HFF-Myc (cell line): ENCODE measurements at places on chromosomes 2 and 18.

DNA sequence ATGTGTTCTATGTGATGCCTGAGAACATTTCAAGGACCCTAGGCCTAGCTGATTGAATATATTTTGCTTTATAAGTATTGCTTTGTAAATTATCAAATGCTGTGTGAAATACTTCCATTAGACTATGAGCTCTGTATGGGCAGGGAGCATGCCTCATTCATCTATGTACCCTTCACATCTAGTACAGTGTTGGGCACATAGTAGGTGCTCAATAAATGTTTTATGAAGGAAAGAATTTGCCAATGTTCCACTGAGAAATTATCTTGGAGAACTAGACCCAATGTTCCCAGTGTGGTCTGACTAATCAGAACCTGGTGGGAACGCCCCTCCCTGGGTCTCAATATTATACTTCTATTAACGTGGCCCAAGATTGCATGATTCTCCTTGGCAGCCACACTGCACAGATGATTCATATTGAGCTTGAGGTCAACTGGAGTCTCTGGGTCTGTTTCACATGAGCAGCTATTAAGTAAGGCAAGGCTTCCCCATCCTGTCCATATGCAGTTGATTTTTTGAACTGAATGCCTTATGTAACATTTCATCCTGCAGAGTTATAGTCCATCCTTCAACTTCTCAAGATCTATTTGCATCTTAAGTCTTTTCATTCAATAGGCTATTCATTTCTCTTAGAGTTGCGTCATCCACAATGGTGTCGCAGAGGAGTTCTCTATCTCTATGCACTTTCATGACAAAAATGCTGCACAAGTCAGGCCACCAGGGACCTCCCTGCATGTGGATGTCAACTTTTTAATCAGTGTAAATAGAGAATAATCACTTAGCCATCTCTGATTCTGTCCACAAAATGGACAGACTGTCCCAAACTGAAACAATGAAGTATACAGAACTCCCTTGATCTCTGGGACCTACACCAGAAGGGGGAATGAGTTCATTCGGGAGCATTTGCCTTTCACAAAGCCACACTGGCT lies 257.6 kb downstream of the CYP26B1 start:
- DNase-seq = peak; percentile 69

DNA sequence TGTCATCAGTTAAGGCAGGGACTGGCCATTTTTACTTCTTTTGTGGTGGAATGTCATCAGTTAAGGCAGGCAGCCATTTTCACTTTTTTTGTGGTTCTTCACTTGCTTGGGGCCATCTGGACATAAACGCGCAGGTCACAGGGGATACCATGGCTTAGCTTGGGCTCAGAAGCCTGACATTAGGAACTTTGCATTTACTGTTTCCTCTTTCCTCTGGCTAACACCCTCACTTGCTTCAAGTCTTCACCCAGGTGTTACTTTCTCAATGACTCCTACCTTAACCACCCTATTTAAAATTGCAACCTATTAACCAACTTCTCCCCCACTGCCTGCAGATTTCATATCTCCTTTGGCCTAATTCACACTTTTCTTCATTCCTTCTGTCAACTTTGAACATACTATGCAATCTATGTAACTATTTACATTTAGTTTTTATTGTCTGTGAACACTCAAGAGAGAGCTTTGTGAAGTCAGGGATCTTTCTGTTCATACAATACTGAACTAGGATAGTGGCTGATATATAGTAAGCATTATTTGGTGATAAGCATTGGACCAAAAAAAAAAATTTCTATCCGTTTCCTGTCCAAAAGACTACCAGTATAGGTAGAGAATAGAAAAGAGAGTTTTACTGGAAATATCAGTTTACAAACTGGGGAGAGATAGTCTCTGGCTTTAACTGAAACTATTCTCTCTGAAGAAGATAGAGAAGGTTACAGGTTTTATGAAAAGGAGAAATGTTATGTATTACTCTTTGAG lies 600.1 kb upstream of the ZNF804A start:
- no peak for DNase-seq

- no peak for DNase-seq
Measured at GRCh38 chr2:120973196-120973595, 237.5 kb downstream of the GLI2 start.

DNA sequence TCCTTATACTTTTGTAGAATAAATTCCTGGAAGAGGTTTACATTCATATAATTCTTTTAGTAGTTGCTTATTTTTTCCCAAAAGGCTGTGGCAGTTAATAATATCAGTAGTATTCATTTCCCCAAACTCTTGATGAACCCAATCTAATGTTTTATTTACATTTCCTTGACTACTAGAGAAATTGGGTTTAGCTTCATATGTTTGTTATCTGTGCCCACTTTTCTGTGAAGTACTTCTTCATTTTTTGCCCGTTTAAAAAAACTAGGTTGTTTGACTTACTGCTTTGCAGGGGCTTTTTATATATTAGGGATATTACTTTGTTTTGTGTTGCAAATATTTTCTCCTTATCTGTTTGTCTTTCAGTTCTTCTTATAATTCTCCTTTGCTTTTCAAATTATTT lies 17.2 kb downstream of the RALB start:
- no peak for DNase-seq

- DNase-seq = no peak
Measured at GRCh38 chr18:62118328-62118727, 68.5 kb downstream of the PIGN start.

DNA sequence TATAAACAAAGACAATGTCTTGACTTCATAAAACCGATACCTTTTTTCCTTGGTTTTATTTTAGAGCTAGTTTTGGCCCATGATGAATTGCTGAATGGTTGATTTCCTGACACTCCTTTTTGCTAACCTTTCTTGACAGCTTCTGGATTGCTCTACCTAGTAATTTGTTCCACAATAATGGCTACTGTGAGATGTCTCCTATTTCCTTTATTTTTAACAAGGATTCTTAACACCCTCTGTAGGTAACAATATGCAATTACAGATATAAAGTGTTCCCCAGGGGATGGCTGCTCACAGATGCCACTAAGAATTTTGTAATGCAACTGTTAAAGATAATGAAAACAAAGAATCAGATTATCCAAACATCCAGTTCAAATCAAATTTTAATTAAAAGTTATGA lies 100.8 kb upstream of the ATP5MC3 start:
- peak; percentile 9 for DNase-seq

DNA sequence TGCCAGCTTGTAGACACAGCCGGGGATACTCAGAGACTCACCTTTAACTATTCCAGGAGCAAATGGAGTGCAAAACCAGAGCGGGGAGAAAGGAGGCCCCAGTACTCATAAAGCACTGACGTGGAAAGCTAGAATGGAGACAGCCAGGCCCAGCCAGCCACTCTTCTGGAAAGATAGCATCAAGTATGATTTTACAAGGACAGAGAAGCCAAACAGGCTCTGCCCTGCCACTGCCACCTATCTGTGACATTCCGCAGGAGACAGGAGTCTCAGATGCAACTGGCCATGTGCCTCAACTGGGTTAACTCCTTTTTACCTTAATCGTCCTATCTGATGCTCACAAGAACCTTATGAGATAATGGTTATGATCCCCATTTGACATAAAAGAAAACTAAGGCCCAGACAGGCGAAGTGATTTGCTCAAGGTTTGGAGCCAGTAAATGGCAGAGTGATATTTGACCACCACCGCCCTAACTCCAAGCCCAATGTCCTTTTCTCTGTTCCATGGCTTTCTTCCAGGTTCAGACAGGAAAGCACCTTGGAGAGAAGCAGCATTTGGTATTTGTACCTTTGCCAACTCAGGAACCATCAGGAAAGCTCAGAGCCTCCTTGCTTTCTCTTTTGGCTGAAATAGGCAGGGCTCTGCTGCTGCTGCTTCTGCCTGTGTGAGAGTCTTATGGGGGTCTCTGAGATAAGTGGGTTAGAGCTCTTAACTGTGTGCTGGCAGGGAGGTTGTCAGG lies 15.6 kb downstream of the KIF3C start:
- DNase-seq = no peak

DNA sequence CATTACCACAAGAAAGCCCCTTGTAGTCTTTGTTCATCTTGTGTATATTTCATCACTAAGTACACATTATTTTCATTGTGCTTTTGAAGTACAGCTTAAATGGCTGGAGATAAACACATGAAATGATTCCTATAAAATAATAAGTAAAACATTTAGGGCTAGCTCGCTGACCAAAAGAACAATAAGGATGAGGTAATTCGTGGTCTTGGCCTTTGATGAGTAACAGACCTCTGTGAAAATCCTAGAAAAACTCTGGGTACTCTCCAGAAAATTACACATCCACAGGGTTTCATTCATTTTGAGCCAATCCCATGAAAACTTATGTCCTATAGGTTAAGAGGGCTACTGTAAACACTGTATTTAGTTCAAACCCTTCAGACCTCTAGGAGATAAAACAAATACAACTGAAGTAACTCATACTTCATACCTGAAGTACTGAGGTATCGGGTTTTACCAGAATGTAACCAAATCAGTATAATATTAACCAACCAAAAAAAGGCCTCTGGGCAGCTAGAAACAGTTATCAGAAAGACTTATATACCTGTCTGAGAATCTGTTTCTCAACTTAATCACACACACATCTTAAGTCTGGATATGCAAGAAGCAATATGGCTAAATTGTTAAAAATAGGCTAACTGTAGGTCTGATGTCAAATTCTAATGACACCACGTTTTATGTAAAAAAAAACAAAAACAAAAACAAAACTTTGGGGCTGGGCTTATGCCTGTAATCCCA lies 31.0 kb downstream of the CFAP36 start:
- peak; percentile 44 for DNase-seq

- DNase-seq = no peak
Measured at GRCh38 chr2:8692783-8693156, 10.9 kb downstream of the ID2 start.

- DNase-seq = no peak
Measured at GRCh38 chr18:48208432-48209140, 200.6 kb downstream of the ZBTB7C start.

DNA sequence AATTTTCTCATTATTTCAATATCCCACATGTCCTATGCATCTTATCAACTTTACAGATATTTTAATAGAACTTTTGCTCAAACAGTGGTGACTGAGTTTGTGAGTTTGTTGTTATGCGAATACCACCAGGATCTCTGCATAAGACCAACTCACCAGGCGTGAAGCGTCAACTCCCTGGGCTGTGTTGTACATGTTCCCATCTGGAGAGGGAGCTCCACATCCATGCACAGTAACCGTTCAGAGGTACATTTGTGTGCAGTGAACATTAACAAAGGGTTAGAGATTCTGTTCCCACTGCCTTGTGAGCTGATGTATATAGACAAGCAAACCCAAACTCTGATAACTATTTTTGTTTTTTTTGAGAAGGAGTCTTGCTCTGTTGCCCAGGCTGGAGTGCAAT lies 188.7 kb downstream of the MYT1L start:
- no peak for DNase-seq

DNA sequence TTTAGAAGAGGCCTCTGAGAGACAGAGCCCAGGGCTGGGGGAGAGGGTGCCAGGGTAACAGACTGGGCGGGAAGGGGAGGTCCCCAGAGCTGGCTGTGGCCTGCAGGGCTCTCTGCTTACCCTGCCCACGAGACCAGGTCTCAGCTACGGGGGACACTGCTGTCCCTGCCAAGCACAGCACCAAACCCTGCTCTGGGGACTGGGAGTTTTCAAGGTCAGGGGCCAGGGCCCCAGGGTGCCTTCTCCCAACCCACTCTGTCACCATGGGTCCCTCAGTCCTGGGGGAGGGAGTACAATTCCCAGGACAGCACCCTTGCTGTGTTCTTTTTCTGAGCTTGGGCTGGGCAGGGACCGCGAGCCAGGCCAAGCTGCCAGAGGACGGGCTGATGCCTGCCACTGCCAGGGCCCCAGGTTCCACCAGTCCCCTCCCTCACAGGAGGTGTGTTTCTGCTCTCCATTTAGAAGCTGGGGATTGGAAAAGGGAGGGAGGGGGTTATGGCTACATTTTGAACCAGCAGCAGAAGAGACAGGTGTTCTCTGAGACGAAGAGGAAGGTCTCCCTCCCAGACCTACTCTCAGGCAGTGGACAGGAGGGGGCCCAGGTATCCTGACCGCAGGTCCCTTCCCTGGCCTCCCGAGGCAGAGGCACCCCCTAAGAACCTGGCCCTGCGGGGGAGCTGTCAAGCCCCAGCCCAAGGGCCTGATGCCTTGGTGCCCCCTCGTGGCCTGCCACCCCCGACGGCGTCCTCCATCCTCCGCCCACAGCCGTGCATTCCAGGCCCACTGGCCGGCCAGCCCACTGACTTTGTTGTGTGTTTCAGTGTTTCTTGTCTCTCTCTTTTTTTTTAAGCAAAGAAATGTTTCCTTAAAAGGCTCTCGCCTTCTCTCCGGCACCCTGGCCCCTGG lies 80.4 kb downstream of the TNS1 start:
- DNase-seq = no peak

- DNase-seq = no peak
Measured at GRCh38 chr2:6384341-6384740, 481.4 kb downstream of the CMPK2 start.

DNA sequence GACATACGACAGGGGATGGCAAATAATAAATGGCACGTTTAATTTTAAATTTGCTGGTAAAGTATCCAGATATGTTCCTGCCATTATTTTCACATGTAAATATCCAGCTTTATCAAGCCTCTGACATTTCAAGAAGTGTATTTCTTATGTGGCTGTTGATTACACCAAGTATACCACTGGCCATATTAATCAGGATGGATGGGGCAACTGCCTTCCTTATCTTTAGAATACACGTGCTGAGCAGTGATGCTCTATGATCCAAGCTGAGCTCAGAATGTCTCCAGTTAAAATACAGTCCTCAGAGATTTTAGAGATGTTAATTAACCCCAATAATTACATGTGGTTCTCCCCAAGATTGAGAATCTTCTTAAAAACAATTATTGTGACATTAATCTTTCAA lies 38.3 kb upstream of the RAPGEF4 start:
- DNase-seq = no peak

DNA sequence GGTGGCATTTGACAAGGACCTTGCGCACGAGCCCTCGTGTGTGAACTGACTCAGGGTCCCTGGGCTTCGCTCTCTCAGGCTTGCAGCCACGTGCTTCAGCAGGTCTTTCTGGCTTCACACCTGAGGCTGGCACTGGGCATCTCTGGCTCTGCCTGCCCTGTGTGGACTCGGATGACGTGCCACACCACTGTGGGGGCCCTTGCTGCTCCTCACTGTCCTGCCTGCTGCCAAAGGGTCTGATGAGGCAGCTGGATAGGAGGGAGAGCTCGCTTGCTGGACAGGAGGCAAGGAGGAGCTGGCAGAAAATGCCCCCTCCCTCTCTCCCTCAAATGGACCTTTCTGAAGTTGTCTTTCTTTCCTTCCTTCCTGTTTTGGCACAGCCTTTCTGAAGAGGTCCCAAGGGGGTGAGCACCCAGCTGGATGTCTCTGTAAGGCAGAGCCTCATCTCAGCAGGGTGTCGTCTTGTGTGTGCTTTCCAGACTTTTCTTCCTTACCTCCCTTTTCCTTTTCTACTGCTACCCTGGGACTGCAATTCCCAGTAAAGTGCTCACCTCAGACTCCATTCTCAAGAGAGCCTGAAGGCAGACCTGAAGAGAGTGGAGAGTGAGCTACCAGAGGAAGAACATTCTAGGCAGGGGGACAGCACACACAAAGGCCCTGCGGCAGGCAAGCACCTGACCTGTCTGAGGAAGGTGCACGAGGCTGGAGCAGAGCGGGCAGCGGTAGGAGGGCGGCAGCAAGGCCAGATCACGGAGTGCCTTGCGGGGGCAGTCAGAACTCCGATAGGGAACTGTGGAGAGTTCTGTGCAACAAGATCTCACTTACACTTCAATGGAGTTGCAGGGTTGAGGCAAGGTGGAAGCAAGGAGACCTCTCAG lies 5.3 kb downstream of the PER2 start:
- DNase-seq = no peak
